ENCODE measurements at places on chromosomes 5 and 9.

DNA sequence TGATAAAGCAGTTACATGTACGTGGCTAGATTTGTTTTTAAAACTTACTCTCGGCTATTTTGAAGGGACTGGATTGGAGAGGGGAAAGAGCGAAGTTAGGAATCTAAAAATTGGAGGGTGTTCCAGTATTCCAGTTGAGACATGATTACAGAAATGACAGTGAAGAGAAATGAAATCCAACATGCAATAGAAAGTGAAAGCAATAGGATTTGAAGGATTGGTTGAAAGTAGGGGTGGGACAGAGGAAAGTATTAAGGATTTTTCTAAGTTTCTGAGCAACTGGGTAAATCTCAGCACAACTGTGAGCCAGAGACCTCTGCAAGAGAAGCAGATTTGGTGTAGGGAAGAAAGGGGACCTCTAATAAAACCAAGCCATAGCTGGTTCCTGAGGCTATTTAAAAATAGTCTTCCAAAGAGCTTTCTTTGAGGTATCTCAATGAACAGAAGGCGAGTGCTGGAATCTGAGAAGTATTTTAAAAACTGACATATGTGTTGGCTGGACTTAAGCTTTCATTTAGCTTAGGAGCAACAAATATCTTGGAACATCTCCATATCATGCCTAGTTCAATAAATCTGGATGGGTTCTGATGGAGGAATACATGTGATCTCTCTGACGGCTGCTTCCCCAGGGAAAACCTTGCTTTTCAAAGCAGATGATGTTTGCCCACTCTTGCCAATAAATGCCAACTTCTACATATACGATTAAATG, 110.4 kb upstream of the IFNK start:
- DNase-seq: no peak

- no peak for DNase-seq
These were observed 360.1 kb upstream of the RIOK2 start for GRCh38 chr5:97543166-97543565.

- no peak for DNase-seq
These were observed 82.1 kb upstream of the LMX1B start for GRCh38 chr9:126531591-126531990.

DNA sequence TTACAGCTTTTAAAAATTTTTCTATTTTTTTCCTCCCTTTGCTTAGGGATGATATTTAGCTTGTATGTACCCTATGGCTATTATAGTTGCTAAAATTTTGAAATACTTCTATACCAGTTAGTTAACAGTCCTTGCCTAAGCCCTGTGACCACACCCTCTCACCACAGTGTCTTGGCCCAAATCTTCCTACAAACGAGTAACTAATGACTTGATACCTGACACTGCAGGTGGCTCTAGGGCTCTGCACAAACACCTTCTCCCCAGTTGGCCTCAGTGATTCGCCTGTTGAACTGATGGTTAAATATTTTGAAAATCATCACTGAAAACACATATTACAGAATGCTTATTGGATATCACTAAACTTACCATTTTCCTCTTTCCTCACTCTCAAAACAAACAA, 449.6 kb upstream of the CHD1 start:
- DNase-seq: no peak
